ENCODE measurements at places on chromosomes 5 and 9. TPM values are rescaled to one million over a fixed set of nuclear protein-coding genes. Genes with fewer than 3 reads are reported as not detected.

The RGS14 gene
- 6.6 TPM for total RNA-seq

The SLC35A4 gene
- 45.5 TPM for total RNA-seq

The GLRA1 gene
- total RNA-seq, result not detected

The CARTPT gene
- total RNA-seq, result not detected

The ANKRD31 gene
- total RNA-seq, result under 0.01 TPM

The KCNV2 gene
- not detected for total RNA-seq
